ENCODE measurements at places on chromosomes 1 and 21.

DNA sequence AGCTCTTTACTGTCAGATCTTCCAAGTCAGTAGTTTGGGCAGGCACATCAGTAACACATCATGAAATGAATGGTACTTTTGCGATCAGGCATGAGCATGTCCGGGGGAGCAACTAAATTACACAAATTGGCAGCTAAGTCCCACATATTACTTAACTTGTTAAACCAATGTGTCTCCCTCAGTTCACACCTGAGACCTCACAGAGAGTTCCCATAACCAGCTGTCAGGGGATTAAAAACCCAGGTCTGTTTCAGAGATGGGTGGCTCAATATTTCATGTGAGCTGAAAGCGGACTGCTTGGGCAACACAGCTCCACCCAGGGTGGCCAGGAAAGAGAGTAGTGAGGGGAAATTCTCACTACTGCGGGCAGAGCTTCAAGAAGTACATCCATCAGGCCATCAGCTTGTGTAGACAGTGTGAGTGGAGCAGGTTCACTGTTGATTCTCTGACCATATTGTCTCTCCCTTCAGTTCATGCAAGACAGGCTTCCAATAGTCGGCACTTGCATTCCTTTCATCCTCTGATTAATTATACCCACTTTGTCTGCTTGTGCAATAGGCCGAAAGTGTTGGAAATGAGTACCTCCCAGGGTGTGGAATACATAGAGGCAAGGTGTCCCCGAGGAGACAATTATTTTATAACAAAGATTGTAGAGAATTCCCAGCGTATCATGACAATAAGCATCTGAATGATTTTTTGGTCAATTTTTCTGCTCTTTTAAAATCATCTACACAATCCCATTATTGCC, 139.9 kb downstream of the PTGER3 start:
- DNase-seq: no peak

- no peak for DNase-seq
Observed at GRCh38 chr1:18429654-18430053, 51.1 kb upstream of the KLHDC7A start.

- DNase-seq: no peak
Observed at GRCh38 chr1:47732489-47732888, 264.7 kb downstream of the TRABD2B start.

- no peak for DNase-seq
Observed at GRCh38 chr1:36384542-36385409, 948 bp downstream of the STK40 start.

DNA sequence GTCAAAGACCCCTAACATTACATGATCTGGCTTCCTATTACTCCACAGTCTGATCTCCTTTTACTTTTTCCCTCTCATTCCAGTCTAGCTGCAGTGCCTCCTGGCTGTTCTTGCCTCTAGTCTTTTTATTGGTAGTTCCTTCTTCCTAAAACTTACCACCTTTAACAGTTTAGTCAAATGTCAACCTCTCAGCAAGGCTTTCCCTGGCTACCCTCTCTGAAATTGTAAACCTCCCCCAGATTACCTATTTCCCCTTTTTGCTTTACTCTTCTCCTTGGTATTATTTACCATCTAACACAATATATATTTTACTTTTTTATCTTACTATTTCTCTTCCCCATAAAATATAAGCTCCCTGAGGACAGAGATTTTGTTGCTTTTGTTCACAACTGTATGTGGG, 129.6 kb downstream of the CLEC20A start:
- no peak for DNase-seq

- DNase-seq: no peak
Observed at GRCh38 chr1:180265871-180266270, 35.8 kb downstream of the LHX4 start.

DNA sequence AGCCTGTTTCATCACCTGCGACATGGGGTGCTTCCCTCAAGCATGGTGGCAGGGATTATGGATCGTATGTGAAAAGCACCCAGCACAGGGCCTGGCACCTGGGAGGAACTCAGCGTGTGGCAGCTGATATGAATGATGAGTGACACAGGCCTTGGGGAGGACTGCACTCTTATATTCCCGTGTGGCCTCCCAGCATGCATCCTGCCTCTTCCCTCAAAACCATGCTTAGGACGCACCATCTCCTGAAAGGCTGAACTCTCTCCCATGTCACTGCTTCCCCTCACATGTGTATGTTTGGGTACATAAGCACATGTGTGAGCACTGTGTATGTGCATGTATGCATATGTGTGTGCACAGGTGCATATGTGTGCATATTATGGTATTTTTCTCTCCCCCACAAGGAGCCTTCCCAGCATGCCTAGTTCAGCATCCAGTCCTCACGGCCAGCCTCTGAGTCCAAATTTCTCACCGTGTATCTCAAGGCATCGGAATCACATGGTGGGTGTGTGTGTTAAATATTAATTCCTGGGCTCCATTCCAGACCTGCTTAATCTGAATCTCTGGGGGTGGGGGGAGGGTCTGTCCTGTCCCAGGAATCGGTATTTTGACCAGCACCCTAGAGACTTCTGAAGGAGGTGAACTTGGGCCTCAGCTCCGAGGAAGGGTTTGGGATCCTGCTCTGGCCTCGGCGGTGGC, 12.8 kb downstream of the MYOM3 start:
- no peak for DNase-seq

DNA sequence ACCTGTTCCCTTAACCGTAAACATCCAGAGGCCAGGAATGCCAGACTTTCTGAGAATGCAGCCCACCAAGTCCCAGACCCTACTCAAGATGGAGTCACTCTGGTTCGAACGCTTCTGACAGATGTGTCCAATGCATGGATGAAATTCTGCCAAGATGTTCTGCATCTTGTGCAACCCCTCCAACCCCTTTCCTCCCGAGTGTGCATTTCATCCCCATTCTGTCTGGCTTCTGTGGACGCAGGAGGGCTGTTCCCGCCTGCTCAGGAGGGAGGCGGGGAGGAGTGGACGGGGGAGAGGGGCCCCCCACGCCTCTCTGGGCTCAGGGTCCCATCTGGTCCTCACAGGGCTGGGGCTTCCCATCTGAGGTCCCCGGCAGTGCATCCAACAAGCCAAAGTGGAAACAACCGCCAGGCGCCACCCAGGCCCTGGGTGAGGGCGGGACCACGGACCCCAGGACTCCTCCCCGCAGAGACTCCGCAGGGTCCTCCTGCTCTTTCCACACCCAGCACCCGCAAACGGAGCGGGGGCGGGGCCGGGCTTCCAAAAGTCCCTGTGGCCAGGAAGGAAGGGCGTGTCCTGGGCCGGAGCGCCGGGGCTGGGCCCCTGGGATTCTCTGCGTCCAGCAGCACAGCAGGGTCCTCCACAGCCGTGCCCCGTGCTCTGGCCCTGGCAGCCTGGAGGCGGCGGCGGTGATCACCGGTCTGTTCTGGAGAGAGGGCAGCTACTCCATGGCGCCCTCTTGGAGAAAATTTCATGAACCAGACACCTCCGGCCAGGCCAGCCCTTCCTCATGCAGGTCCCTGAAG, 27.8 kb upstream of the SUMO3 start:
- DNase-seq: peak; percentile 67

- DNase-seq: no peak
Observed at GRCh38 chr1:188269956-188270355, 1441.2 kb downstream of the PLA2G4A start.

GRCh38 chr1:221729771-221730330, 12.0 kb downstream of the DUSP10 start:
- no peak for DNase-seq

DNA sequence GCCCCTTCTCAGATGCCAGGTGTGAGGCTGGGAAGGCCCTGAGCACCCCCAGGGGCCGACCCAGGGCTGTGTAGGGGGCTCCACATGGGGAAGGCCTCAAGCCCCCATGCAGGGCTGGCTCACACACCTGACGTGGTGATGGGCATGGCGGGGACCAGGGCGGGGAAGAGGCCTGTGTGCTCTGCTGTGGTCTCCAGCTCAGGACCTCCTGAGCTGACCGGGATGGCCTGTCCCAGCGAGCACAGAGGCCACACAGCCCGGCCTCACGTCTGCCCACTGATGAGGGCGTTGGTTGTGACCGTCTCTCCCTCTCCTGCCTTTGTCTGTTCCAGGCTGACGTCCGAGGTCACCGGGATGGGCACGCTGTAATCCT, 40.2 kb upstream of the COL6A1 start:
- no peak for DNase-seq

DNA sequence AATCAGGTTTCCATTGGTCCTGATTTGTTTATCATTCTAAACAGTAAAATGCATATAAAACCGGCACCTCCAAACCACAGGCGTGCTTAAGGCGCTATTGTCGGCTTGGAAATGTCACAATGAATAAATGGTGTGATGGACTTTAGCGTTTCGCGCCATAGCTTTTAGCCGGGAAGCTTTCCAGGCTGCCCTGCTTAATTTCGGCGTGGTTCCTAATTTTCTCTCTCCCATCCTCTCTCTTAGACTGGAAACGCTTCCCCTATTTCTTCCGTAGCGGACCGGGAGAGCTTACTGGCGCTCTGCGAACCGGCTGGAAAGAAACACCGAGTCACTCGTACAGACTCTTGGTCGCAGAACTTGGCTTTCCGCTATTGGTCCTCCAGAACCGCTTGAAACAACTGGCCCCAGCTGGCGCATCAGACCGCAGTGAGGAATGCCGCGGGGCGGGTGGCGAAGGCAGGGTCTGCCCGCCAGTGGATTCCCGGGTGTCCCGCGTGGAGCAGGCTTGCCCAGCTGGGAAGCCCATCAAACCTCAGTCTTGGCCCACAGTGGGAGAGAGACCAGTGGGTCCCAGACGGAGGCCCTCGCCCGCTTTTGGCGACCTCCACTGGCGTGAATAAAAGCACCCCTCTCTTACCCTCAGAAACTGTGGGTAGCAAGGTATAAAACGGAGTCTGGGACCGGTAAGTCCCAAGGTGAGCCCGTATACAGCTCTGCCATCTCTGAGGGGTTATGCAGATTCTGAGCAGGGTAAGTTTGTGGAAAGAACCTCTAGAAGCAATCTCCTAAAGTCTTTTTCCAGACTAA, 4.0 kb upstream of the LHX8 start:
- DNase-seq: no peak

DNA sequence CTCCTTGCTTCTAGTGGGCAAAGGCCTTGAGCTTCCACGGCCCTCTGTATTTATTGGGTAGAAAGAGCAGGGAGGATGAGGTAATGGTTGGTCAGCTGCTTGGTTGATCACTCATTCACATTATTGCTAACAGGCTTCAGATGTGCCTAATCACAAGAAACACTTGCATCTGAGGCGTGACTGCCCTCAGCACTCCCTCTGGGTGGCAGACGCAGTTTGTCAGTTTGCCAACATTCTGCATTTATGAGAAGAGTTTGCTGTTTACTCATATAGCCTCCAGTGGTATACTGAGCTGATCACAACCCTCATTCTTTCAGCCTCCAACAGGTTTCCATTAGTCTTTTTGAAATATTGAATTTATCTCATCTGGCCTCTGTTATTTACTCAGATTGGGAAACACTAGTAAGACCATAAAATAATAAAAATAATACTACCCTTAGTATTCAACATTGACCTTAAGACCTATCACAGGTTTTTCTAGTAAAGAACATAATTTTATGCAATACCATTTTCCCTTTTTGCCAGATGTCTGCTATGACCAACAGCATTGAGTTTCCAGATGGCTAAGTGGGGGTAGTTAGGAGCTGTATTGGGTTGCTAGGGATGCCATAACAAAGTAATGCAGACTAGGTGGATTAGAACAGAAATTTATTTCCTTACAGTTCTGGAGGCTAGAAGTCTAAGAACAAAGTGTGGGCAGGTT, 53.3 kb downstream of the PTGFR start:
- DNase-seq: no peak

DNA sequence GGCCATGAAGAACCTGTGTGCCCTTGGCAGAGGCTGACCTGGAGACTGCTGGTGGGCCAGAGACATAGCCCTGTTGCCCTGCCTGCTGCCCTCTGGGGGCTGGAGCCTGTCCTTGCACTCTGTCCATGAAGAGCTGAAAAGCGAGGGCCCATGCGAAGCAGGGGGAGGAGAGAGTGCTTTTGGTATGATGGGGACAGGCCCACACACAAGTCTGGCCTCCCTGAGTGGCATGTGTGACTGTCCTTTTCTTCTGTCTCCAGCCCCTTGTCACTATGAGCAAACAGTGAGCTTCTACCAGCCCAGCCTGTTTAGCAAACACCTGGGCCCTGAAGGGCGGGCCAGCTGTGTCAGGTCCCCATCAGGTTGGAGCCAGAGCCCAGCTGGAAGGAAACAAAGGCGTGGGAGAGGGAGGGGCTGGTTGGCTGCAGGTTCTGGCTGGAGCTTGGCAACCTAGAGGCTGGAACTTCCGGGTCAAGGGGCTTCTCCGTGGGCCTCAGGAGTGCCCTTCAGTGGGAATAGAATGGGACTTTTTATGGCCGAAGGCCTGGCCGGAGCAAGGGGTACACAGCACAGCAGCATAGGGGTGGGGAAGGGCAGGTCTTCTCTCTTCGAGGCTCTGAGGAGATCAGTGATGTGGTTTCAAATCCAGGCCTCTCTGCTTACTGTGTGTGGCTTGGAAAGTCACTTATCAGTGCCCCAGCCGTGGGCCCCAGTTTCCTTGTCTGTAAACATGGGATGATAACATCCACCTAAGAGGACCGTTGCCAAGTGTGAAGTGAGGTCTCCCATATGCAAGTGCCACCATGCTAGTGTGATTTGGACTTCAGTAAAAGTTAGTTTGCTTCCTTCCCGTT, 14.3 kb downstream of the QSOX1 start:
- DNase-seq: peak; percentile 15

GRCh38 chr1:47971385-47972160, 25.6 kb downstream of the TRABD2B start:
- DNase-seq: no peak

DNA sequence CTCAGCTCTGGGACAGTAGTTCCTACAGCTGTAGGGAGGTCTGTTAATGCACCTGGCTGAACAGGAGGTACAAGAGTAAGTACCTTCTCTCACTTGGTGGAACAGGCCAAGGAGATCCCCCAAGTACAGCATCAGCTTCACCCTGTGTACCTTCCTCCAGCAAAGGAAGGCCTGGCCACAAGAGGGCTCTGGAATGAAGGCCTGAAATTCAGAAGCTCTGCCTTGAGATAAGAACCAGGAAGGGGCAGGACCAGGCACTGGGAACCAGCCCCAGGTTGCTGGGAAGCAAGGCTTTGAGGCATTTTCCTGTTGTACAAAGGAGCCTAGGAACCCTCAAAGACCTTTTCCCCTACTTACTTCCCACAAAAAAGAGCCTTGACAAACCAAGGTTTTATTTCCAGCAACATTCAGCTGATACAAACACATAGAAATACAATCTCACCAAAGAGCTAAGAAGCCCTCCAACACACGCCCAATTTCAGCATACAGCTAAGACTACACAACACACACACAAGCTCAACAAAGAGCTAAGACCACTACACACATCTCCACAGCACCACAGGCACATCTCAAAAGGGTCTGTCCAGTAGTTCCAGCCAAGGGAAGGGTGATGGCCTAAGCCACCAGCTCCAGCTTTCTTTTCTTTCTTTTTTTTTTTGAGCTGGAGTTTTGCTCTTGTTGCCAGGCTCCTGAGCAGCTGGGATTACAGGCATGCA, 23.5 kb downstream of the F11R start:
- DNase-seq: peak; percentile 71

GRCh38 chr1:35660581-35661473, 19.5 kb upstream of the PSMB2 start:
- DNase-seq: no peak

DNA sequence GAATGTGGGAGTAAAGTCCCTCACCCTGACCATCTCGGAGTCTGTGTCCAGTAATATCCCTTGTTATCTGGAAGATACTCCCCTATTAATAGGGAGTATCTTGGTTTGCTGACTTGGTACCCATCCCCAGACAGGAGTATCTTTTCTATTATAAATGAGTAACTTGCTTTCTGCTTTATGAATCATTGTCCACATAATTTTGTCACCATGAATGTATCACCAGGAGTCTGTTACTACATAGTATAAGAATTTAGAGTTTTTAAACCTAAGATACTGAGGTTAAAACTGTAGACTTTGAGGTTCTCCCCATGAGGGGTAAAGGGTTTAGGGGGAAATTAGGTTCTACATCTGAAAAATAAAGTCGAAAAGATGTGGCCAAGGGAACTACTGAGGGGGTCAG, 175.6 kb downstream of the FCRL5 start:
- no peak for DNase-seq
